ENCODE measurements at places on chromosomes 13 and 19.

DNA sequence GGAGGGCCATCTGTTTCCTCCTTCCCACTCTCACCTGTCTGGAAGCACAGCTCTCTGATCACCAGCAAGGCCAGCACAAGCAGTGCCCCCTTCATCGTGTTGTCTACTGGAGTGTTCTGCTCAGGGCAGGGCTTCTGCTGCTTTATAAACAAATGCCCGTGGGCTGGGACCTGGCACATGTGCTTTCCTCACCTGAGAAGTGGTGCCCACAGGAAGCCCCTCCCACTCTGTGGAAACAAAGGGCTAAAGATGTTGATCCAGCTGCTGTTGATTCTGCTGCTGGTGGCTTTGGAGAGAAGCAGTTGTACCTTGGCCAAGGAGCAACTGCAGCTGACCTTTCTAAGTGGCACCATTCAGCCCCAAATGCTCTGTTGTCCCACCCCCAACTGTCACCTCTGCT lies 26.4 kb upstream of the ZNF181 start:
- no peak for DNase-seq

DNA sequence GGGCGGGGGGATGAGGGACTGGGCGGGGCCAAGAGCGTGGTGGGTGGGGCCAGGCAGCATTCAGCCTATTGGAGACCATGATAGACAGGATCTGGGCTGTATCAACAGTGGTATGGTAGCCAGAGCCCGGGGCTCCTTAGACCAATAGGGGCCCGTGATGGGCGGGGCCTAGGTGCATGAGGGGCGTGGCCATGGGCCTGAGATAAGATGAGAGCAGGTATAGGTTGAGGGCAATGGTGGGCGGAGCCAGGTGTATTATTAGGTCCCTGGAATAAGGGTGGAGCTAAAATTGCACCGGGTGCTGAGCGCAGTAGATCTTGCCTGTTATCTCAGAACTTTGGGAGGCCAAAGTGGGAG lies 5.3 kb downstream of the ABCA7 start:
- no peak for DNase-seq

DNA sequence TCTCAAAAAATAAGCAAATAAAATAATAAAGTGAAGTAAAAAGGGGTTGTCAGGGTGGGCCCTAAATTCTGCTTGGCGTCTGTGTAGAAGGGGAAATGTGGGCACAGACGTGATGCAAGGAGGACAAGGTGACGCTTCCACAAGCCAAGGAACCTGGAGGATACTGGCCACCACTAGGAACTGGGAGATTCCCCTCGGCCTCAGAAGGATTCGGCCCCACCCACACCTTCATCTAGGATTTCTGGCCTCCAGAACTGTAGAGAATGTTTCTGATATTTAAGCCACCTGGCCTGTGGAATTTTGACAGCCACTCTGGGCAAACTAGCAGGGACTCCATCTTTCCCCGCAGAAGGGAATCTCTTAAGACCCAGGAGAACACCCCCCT lies 1.1 kb downstream of the PLEKHJ1 start:
- peak; percentile 46 for DNase-seq

DNA sequence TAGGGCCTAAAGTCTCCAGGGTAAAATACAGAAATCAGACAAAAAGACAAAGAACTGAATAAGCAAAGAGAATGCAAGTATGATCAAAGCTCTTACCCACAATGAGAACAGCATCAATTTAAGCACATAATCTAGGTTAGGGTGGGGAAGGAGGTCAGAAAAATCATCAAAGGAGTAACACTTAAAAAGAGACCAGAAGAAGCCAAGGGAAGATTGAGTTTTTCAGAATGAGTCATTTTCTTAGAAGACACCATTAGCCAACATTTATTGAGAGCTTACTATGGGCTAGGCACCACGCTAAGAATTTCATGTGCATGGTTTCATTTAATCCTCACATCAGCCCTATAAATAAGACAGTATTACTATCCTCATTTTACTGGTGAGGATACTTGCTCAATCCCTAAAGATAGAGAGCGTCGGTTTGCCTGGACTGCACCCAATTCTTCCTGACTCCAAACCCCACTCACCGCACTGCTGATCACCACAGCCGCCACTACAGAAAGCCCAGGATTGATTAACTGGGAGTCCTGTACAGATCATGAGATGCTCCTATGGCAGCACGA lies 1.7 kb upstream of the SHISA2 start:
- no peak for DNase-seq

GRCh38 chr13:98370806-98371515 lies 193.9 kb upstream of the RNF113B start:
- DNase-seq, result no peak

- peak; percentile 43 for DNase-seq
Measured at GRCh38 chr19:840519-841206, at the start of gene PRTN3. Gene PRTN3 (plus strand): TSS chr19:840999. CDS start chr19:841009, 10 bp downstream.

DNA sequence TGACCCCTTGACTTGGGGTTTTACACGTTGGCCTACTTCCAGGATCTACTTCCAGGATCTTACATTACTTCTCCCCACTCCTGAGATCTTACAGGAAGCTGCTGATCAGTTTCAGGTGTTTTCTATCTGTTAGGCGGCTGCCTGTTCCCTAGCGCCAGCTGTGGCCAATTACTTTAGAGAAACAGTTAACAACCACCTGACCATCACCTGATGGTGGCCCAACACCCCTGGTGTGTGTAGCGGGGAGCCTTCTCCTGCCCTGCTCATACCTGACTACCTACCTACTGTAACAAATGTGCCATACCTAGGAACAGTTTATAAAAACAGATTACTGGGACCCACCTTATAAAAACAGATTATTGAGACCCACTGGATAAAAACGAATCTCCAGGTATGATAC lies 2.8 kb upstream of the POP4 start:
- DNase-seq, result no peak

GRCh38 chr19:2166741-2167738 lies 3.3 kb downstream of the DOT1L start:
- DNase-seq, result peak; percentile 73

GRCh38 chr19:48194041-48194843 lies 23.8 kb downstream of the ZSWIM9 start:
- DNase-seq, result peak; percentile 27

DNA sequence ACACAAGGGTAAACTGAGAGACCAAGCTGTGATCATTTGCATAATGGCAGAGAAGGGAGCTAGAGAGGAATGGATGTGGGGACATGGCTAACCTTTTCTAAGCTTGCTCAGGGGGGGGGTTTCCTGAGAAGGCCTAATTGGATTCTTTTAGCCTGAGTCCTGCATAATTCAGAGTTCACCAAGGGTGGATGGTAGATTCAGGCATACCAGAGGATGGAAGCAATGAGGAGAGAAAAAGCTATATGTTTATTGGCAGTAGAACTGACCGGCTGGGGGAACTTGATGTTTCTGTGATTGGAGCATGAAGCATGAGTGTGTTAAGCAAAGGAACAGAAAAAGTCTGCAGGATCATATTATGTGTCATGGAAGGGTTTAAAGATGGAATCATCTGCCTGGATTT lies 65.9 kb upstream of the KLF12 start:
- DNase-seq, result no peak

DNA sequence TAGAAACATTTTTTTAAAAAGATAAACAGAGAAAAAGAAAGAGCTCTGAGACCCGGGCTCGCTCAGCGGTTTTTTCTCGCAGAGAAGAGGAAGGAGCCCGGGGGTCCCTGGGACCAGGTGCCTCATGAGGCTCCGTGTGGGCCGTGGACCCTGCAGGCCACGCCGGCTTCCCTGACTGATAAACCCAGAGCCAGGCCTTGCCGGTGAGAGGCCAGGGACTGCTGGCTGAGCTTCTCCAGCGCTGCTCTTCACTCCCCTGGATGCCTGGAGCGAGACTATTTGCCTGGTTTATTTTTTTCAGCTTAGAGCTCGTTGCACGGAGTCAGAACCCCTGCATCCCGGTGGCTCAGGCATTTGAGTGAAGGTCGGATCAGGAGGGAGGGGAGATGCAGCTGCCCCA lies 53.4 kb upstream of the F7 start:
- no peak for DNase-seq

DNA sequence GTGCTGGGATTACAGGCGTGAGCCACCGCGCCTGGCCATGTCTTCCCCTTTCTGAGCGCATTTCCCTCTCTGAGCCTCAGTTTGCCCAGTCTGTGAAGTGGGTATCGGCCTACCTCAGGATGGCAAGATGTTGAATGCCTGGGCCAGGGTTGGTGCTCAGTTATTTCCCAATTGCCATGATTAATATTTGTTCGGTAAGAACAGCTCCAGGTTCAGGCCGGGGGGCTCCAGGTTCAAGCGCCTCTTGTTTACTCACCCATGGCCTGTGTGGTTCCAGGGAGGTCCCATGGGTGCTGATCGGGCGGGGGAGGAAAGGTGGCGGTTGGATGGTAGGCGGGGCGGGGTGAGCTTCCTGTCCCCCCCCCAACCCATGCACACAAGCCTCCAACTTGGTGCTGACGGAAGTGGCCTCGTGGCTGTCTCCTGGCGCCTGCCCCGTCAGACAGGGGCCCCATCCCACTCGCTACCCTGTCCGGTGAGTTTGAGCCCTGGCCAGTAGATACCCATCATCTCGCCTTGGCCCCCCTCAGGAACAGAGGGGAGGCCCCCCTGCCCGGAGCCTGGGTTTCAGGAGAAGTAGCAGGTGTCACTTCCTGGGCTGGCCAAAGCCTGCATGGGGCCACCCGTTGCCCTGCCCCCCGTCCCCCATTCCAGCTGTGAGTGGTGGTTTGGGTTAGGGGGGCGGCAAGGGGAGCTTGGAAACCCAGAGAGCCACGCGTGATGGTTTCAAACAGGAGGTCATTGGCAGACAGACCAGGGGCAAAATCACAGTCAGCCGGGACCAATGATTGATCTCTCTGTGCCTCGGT lies at the start of gene FCHO1:
TSS of gene FCHO1 (plus strand) at position 375 of the 809 bp plus-strand sequence. CDS start 3,688 bp downstream, outside the sequence.
- peak; percentile 34 for DNase-seq

DNA sequence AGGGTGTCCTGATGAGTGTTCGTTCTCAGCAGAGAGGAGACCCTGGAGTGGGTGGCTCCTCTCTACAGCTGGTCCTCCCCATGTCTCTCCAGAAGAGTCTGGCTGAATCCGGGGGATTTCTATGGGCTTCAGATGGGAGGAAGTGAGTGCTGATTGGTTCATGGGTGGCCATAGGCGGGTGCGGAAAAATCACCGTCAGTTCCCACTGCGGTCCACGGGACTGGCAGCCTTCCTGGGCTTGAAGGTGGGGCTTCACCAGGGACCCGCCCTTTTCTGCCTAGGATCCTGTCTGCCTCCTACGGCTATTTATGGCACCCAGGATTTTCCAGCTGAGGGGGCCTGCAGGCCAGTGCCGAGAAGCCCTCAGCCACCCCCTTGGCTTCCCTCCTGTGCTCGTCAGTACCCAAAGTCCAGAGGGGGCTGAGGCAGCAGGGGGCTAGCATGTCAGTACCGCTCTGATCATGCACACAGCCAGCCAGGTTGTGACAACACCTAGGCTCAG lies 18.4 kb downstream of the CPB2 start:
- DNase-seq, result no peak

- no peak for DNase-seq
Measured at GRCh38 chr13:108377646-108378206, 108.2 kb downstream of the TNFSF13B start.

DNA sequence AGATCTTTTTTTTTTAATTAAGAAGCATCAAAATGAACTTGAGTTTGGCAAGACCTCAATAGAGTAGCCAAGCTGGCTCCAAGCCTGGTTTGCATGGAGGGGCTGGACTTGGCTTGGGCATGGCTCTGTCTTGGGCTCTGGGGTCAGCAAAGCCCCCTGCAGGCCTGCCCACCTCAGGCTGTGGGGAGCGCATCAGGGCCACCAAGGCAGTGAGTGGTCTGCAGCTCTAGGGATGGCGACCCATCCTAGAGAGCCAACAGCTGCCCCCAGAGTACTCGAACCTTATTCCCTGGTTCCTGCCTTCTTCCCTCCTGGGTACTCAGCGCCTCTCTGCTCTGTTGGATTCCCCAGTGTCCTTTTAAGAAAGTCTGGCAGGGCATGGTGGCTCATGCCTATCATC lies 5.4 kb upstream of the CHST8 start:
- no peak for DNase-seq

- DNase-seq, result no peak
Measured at GRCh38 chr19:2138061-2138728, 13.2 kb downstream of the AP3D1 start.

DNA sequence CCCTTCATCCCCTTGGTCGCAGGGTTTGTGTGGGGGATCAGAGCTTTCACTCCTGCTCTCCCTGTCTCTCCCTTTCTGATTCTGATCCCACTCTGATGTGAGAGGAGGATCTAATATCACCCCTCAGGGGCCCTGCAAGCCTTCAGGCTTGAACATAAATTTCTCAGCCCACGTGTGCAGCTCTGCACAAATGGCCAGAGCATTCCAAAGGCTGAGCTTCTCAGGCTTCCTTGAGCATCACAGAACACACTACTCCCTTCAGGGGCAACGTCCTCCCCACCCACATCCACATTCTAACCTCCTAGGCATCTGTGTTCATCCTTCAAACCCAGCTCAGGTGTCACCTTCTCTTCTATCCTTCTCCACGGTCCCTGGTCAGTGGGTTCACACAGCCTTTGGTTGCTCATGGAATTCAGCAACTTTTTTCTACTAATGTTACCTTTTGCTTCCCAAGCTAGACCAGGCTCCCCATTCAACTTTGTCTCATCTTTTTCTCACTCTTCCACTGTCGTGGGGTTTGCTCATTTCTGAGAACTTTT lies 24.4 kb upstream of the DOCK9 start:
- no peak for DNase-seq

DNA sequence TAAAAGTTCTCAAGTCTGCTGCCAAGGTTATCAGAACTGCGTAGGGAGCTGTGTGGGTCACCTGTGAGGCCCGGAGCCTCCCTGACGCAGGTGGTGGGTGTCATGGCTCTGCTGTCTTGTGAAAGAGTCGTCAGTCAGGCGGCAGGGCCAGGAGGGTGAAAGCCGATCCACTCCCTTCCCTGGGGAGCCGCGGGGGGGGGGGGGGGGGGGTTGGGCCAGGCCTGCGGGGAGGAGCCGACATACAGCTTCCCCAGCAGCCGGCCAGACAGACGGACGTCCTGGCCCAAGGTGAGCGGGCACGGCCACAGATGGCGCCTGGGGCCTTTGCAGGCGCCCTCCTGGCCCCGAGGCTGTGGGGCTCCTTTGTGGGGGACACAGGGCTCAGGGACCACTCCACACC lies 12.4 kb downstream of the SBNO2 start:
- no peak for DNase-seq

DNA sequence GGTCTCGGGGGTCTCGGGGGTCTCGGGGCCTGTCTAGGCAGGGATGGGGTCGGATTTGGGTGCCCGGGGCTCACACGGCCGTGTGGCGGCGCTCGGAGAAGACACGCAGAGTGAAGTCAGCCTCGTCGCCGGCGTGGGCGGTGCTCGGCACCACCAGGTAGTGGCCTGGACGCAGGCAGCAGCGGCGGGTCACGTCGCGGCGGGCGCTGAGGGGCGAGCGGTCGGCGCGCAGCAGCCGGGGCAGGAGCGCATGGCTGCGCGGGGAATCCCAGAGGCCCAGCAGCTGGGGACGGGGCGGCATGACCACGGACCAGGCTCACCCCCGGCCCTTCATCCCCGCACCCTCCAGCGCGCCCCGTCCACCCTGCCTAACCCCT lies 8.2 kb downstream of the CAPN12 start:
- no peak for DNase-seq

- DNase-seq, result no peak
Measured at GRCh38 chr19:7983995-7984837, 21.2 kb downstream of the ELAVL1 start.

GRCh38 chr19:10544753-10545251 lies 1.1 kb downstream of the ATG4D start:
- DNase-seq, result no peak

GRCh38 chr13:45372189-45373161 lies 31.5 kb upstream of the TPT1 start:
- no peak for DNase-seq

GRCh38 chr13:104534847-104535246 lies 1468.6 kb upstream of the SLC10A2 start:
- no peak for DNase-seq

- no peak for DNase-seq
Measured at GRCh38 chr19:13693889-13694288, 70.4 kb upstream of the MRI1 start.

Measured in inflammatory macrophage treated with lipopolysaccharide for 1 hour (primary cell).